ENCODE measurements at places on chromosomes 1 and 21. TPM values are rescaled to one million over a fixed set of nuclear protein-coding genes. Genes with fewer than 3 reads are reported as not detected.

DNA sequence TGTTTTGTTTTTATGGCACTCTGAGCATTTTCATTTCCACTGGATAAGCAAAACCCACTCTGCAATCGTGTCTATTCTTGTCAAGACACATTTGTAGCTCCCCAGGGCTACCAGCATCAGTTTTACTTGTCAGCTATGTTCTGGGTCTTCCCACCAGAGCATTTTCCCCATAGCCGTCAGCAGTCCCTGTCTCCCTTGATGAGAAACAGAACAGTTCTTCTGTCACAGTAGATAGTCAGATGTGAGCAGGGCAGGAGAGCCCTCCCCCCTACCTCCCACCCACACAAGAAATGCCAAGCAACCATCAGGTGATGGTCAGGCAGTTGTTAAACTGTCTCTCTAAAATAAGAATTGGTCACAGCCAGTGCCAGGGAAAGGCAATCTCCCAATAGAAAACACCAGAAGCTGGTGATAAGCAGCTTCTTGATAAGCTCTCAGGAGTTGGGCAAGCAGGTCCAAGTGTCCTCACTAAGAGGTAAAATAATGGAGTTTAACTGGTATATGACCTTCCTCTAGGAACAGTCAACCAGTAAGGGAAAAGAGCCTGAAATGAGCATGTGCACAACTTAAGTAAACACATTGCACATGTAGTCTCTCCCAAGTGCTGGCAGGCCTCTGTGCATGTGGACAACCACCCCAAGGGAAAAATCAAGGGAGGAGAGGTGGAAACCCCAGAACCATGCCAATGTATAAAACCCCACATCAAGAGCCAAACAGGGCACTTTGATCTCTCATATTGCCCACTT is 208.2 kb downstream of the S1PR1 start:
- no peak for DNase-seq

Gene KCNA3
- total RNA-seq = 0.56 TPM

DNA sequence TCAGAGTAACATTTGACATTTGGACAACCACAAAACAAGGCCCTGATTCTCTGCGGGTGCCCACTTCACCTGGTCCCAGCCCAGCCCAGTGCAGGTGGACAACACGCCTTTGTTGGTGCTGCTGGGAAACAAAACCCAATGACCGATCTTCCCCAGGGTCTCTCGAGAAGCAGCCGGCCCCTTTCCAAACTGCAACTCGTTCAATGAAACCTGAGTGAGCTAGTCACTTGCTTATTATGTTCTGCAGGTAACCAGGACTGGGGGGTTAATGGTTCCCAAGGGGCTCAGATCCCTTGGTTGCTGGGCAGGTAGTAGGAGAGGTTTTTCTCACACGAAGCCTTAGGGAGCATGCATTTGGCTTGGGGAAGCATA is 42.9 kb downstream of the ABCG1 start:
- no peak for DNase-seq

Gene HES4
- 12.3 TPM for total RNA-seq

DNA sequence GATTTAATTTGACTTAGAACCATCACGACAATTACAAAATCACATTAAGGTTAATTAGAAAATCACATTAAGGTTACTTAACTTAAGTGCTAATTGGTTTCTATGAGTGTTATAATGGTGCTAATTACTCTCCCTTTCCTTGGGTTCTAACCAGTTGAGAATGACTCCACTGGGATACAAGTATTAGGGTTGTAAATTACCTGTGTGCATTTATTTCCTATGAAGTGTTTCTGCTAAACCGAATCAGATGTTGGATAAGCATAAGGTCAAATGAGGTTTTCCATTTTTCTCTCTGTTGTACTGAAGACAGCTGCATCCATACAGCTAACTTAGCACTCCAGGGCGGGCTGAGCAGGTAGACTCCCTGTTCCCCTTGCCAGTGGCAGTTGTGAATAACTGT is 610.3 kb upstream of the TMPRSS15 start:
- no peak for DNase-seq

Gene GUCA2A
- total RNA-seq = not detected

DNA sequence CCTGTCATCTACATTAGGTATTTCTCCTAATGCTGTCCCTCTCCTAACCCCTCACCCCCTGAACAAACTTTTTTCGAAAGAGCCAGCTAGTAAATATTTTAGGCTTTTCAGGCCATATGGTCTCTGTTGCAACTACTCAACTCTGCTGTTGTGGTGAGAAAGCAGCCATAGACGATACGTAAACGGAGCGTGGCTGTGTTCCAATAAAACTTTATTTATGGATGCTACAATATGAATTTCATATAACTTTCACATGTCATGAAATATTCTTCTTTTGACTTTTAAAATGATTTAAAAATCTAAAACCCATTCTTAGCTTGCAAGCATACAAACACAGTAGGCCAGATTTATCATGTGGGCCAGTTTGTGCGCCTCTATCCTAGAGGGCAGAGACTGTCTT is 11.2 kb upstream of the RPS6KA1 start:
- no peak for DNase-seq

DNA sequence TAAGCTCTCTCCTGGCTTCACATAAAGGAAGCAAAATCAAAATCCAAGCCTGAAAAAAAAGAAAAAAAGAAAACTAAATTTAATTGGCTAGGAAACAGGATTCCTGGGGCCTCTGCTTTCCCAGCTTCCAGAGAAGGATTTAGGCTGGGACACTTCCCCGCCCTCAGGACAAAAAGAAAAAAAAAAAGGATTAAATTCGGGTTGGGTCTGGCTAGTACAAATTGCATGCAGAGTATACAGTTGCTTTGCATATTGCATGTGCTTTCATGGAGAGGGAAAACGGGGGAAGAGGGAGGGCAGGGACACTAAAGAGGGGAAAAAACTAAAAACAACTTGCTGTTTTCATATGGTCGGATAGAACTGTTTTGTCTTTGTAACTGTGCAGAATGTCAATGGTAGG is 42.7 kb downstream of the OLIG1 start:
- no peak for DNase-seq

- no peak for DNase-seq
Observed at GRCh38 chr1:158022554-158023312, 29.3 kb downstream of the KIRREL1 start.

Gene OPRD1
- 0.07 TPM for total RNA-seq

Gene ETV3L
- not detected for total RNA-seq

GRCh38 chr1:154716011-154716410 is 108.0 kb upstream of the ADAR start:
- DNase-seq = no peak

DNA sequence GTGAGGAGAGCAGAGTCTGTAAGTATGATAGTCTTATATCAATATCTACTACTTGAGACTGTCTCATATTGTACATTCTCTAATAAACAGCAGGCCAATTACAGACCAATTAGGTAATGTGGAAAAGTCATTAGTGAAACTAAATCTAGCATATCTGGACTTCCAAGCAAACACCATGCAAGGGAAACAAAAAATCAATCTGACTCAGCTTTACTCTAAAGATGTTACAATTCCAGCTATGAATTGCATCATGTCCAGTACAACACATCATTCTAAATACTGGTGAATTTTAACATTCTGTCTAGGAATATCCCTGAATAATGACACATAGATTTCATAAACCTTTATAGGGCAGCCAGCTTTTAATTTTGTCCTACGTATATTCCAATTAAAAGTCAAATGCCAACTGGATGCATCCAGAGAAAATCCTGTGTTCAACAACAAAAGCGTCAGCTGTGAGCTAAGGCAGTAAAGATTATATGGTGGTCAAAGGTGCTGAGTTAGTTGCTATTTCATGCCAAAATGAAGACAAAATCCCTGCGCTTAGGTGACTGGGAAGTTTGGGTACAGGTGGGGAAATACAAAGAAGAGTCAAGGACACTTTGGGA is 159.3 kb downstream of the TTLL7 start:
- DNase-seq = no peak

GRCh38 chr21:26499495-26499894 is 73.6 kb downstream of the CYYR1 start:
- no peak for DNase-seq

DNA sequence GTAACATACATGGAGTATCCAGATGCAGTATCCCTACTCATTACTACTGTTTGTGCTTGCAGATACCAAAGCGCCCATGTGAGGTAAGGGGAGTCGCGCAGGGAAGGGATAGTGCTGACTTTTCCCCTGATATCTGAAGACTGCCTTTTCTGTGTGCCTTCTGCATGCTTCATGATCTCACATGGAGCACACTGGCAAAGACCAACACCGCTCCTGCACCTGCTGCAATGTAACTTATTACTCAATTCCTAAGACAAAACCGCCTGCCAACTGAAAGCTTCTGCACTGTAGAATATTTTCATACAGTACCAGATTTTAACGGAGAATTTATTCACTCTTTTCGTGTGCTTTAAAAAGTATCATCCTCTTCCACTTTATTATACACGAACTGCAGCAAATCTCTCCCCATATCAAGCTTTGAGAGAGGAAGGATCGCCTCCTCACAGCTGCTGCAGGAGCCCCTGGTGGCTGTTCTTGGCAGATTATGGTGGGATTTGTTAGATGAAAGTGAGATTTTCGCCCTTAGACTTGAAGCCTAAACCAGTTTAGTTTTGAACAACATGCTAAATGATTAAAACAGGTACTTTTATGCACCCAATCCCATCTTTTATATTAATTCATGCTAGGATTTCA is 99.1 kb downstream of the PTPN14 start:
- no peak for DNase-seq

Gene FAM151A
- not detected for total RNA-seq

Gene ZSWIM5
- 0.50 TPM for total RNA-seq

GRCh38 chr1:30655672-30656071 is 67.7 kb downstream of the MATN1 start:
- no peak for DNase-seq
